ENCODE measurements at places on chromosomes 4 and X.

- no peak for DNase-seq
These were observed 70.8 kb upstream of the FSTL5 start for GRCh38 chr4:162234595-162234994.

DNA sequence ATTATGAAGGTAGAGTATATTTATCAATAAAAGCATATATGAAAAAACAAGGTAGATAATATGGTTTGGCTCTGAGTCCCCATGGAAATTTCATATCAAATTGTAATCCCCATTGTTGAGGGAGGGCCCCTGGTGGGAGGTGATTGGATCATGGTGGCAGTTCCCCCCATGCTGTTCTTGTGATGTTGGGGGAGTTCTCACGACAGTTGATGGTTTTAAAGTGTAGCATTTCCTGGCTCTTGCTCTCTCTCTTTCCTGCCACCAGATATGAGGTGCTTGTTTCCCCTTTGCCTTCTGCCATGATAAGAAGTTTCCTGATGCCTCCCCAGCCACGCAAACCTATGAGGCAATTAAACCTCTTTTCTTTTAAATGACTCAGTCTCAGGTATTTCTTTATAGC is 260.4 kb downstream of the PPARGC1A start:
- no peak for DNase-seq

DNA sequence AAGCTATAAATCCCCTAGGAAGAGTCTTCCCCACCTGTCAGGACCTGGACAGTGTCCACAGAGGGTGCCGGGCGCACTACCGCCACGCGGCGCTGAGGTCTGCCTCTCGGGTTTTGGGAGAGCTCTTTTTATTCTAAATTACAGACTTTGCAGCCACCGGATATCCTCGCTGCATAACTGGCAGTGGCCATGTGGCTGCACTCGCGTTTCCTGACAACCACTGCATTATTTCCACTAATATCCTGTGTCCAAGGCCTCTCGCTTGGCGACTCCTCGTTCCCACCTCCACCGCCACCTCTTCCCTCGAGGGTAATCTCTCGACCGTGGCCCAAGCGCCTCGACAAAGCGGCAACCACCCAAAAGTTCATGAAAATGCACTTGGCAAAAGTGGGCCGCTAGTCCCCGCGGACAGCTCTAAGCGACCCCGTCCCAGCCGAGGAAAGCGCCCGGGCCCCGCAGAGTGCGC is 512 bp upstream of the TMEM131L start:
- DNase-seq: no peak

- no peak for DNase-seq
These were observed 301.2 kb downstream of the PACRGL start for GRCh38 chr4:21001490-21001889.

DNA sequence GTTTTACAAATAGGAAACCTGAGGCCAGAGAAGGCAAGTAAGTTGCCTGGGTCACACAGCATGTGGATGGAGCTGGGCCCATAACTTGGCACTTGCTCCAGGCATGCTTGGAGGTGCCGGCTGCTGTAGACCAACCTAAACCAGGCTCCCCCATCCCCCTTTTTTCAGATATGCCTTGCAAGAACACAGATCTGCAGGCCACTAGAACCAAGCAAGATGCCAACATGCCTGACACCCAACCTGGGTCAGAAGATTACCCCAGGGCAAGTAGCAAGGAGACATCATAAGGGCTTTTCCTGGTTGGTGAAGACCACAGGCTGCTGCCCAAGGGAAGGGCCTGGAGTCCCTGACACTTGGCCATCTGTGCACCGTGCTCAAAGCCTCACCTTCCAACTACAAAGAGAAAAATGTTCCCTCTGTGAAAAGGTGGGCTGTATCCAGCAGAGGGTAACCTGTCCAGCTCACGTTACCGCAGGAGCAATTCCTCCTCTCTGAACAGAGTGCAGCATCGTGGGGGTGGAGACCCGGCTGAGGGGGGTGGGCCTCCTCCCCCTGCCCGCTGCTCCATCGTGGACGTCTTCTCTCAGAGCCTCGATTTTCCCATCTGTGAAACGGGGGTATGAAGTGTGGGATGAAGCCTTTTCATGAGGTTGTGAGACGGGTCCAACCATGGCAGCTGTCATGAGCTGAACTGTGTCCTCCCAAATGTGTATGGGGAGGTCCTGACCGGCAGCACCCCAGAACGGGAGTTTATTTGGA is 23.0 kb downstream of the HMX1 start:
- DNase-seq: no peak

DNA sequence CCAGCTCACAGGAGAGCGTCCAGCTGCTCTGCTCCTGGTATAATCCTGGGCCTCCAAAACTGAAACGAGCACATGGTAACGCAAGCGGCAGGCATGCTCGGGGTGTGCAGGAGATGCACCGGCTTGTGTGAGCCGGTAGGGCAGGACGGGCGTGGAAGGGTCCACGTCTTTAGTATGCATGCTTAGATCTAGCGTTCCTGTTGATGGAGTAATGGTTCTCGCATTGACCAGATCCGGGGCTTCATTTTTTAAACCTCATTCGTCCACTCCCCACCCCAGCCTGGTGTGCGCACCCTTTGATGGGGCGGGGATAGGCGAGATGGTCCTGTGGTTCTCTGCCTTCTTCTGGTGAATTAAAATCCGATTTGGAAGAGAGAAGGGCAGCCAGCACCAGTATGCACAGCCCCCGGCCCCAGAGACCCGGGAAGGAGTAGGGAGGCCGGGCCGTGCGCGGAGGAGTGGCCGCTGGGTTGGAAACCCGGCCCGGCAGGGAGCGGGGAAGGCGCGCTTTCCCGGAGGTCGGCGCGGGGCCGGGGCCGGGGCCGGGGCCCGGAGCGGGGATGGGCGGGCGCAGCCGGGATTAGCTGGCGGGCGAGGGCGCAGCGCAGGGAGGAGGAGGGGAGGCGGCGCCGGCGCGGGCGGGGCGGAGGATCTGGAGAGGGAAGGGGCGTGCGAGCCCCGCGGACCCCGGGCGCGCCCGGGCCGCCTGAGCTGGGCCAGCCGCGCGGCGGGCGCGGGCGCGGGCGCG is 39.9 kb downstream of the FAM149A start:
- DNase-seq: no peak

DNA sequence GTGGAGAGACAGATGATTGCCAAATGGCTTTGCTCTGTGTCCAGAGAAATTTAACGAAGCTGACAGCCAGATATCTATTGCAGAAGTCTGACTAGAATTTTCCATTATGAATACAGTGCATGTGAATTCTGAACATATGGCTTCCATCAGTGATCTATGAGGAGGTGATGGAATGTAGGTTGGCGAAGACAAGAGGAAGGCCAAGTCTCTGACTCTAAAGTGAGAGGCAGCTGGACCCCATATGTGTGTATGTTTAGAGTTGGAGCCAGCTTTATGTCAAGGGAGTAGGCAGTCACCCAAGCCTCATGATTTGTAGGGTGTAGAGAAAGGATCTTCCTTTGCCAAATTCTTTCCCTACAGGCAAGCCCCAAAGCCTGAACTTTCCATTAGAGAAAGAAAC is 76.2 kb upstream of the TEX13D start:
- DNase-seq: no peak

DNA sequence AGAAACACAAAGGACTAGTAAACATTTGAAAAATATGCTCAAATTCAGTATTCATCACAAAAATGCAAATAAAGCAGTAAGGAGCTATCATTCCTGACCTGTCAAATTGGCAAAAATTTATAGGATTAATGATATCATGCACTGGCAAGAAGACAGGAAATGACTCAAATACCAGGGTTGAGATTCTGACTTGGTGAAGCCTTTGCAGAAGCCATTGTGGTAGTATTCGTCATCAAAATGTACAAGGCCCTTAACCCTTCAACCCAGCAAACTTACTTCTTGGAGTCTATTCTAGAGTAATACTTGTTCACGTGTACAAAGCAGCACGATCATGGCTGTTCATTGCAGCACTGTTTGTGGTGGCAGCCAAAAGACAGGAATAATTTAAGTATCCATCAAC is 132.4 kb downstream of the ENOX2 start:
- DNase-seq: no peak

GRCh38 chr4:104859601-104860237 is 287.0 kb upstream of the TET2 start:
- no peak for DNase-seq

- no peak for DNase-seq
These were observed 8.0 kb downstream of the PDE6B start for GRCh38 chr4:633406-633805.

DNA sequence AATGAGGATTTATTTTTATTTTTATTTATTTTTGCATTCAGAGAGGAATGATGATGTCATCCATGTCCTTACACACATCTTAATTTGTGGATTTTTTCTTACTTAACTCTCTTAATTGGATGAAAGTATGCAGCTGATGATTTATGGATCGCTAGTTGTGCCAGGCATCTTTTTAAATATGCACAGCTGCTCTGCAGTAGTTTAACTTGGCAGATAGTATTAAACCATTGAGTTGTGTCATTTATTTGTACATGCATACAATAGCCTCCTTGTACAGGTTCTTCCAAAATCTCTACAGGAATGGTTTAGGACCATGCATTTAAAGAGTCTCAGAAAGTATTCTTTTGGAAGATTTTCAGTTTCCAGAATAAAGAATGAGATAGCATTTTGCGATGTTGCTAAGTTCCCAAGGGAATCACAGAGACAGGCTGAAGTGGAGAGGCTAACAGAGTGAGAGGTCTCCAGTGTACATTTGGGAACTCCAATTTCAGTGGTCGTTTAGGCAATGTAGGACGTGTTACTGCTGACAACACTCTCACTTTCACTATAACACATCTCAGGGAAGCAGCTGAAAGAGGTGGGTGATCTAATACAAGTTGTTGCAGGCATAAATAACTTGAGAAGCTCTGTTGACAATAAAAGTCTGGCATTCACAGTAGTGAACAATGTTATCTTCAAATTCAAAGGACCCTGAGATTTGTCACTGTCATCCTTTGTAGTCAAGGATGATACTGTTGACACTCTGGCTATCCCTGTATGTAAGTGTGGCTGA is 49.9 kb upstream of the SCRG1 start:
- no peak for DNase-seq

DNA sequence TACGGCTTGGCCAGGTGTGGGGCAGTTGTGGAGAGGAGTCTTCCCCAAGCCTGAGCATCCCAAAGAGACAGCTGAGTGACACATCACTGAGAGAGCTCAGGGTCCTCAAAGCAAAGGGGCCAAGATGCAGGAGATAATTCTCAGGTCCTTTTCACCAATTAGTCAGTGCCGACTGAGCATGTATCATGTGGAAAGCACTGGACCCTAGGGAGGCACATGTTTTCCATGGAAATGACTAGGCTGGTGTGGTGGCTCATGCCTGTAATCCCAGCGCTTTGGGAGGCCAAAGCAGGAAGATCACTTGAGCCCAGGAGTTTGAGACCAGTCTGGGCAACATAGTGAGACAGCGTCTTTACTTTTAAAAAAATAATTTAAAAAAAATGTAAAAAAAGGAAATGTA is 67.3 kb upstream of the PRPS1 start:
- no peak for DNase-seq

GRCh38 chrX:9582956-9583355 is 118.1 kb downstream of the TBL1X start:
- no peak for DNase-seq

DNA sequence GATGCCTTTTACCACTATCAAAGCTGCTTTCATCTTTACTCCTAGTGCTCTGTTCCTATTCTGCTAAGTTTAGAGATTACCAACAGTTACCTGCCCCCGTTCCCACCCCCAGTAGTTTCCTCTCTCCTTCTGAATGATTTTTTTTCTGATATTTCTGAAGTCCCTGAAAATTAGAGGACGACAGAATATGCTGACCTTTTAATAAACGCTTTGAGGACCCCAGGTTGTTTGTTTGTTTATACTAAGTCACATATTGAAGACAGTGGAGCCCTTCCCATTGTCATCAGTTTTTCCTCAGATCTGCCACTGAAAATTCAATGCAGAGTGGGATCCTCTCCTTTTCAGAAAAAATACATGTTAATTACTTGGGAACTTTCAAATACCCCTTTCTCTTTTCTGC is 1039.3 kb upstream of the AGA start:
- DNase-seq: no peak

DNA sequence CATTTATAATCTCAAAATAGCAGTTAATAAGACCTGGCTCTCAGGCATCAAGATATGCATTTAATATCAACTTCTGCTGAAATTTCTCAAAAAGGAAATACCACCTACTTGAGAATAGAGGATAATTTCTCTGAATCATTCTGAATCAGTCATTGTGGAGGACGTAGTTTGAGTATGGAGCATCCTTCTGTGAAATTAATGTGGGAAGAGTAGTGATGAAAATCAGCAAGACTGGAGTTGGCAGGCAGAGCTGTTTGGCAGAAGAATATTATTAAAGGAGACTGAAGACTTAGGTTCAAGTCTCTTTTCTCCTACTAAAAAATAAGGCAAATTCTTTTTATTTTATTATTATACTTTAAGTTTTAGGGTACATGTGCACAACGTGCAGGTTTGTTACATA is 325.6 kb upstream of the ATOH1 start:
- no peak for DNase-seq

- DNase-seq: no peak
These were observed 152.6 kb downstream of the VCX3A start for GRCh38 chrX:6382284-6382683.

DNA sequence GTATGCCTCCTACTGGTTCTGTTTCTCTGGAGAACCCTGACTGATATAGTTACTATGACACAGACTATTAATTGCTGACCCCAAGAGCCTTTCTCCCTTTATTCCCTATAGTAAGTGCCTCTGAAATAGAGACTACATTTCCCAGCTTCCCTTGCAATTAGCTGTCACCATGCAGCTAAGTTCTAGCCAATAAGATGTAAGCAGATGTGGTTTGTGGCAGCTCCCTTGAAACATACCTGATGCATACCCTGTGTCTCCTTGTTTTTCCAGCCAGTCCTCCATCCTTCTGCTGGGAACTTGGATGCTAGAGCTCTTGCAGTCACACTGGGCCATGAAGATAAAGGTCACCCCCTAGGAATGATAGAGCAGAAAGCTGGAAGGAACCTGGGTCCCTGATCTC is 9.7 kb upstream of the TMEM165 start:
- DNase-seq: no peak

DNA sequence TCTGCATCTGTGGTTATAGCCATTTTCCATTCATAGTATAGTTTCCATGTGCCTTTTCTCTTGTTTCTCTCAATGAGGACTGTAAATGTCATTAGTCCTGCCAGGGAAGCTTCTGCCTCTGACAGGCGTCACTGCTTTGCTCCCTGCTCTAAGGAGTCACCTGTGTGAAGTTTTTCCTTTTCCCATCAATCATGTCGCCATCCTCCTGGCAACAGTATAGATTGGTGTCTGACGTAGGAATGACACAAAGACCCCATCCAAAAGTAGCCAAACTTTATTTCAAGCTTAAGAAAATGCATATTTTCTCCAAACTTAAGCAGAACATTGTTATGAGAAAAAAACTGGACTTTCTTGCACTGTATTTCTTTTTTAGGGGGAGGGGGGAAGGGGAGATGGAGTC is 23.1 kb upstream of the MECP2 start:
- no peak for DNase-seq

All from stimulated activated CD4-positive, alpha-beta T cell treated with anti-CD3 and anti-CD28 coated beads, Interleukin-12 subunit alpha, Interleukin-12 subunit beta, amount 100 ng/mL, for 24 hours (primary cell).